ENCODE measurements at places on chromosomes 7 and 10. TPM values are rescaled to one million over a fixed set of nuclear protein-coding genes. Genes with fewer than 3 reads are reported as not detected.

Gene NOC3L
- 17.8 TPM for total RNA-seq

Gene DYNC1I1
- total RNA-seq: 65.2 TPM

Gene WEE2
- not detected for total RNA-seq

Gene SPDYE16
- total RNA-seq: not detected

Gene FRAT1
- total RNA-seq: 7.1 TPM

Gene HOXA2
- 3.3 TPM for total RNA-seq

Gene ARHGEF5
- total RNA-seq: 5.5 TPM

Gene MARVELD1
- total RNA-seq: 20.0 TPM

Gene PNLIPRP3
- not detected for total RNA-seq

Gene LIPF
- not detected for total RNA-seq

DNA sequence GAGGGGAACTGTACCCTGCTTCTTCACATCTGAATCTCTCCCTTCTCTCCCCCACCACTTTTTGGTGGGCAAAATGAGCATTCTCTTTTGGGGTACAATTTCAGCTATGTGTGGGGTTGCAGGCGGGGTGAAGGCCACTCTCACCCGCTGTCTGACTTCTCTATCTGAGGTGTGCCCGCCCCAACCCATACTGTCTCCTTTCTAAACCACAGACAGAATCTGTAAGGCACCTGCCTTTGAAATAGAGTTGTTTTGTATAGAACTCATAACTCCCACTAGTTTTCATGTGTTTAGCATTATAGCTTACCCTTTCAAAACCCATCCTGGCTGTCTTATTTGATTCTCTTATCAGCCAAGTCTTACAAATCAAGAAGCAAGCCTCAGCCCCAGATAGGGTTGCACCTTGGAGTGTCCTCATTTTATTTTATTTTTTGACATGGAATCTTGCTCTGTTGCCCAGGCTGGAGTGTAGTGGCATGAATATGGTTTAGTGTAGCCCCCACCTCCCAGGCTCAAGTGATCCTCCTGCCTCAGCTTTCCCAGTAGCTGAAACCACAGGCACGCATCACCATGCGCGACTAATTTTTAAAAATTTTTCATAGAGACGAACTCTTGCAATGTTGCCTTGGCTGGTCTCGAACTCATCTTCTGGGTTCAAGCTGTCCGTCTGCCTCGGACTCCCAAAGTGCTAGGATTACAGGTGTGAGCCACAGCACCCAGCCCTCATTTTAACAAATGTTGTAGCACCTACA, 11.9 kb downstream of the TSPAN14 start:
- no peak for DNase-seq

DNA sequence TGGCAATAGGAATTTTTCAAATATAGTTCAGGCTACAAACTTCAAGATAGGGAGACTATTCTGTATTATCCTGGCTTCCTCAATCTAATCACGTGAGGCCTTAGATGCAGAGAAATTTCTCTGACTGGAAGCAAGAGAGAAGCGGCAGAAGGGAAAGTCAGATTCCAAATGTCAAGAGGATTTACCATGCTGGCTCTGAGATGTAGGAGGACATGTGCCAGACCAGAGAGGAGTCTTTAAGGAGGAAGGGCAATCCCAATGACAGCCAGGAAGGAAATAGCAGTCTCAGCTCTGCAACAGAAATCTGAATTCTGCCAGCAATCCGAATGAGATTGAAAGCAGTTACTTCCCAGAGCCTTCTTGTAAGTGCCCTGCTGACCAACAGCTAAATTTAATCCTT, 57.4 kb downstream of the NUTM2E start:
- no peak for DNase-seq

DNA sequence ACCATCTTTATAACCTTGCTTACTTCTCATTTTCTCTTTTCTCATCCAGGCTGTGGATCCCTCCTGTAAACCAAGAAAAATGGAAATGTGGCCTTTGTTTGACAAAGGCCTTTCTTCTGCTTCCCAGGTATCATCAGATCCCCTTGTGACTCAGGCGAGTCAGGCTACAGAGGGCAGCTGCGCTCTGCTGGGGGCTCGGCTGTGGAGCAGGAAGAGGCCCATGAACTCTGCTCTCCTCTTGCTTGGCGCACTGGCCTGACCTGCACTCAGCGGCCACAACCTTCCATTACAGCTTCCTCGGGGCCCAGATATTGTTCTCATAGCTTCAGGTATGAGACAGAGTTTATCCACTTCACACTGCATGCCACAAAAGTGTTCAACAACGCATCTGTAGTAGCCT, 457.6 kb upstream of the COBL start:
- DNase-seq: no peak

DNA sequence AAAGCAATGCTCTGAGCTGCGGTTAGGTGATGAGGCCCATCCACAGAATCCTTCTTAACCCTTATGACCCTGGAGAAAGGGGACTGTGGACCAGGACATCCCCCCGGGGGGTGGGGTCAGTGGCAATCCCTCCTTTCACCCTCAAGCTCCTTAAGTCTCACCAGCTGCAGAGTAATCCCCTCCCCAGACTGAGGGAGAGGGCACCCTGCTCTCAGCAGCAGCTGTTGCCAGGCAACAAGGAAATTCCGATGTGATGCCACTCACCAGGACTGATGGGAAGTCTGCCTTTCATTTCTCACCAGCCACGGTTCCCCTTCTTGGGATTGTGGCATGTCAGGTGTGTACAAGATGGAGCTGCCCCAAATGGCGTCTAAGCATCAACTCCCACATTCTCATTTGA, 129.6 kb downstream of the DOCK1 start:
- no peak for DNase-seq

DNA sequence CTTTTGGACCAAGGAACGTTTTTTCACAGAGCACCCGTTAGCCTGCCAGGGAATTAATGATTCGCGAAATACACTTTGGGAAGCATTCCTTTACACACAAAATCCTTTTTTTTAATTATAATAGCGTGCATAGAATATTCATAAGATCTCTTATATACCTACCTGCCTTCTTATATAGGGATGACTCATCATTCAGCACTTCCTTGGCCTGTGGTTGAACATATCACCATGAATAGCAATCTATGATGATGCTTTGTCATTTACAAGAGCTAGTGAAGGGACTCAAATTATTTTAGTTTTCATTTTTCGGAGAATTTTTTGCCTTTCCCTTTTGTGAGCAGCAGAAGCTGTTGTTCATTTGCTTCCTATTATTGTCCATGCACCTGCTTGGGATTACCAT, 97.0 kb downstream of the CDH23 start:
- no peak for DNase-seq

GRCh38 chr7:123773481-123773880, 24.7 kb upstream of the WASL start:
- no peak for DNase-seq

GRCh38 chr7:81710751-81711150, 59.1 kb downstream of the HGF start:
- DNase-seq: no peak

DNA sequence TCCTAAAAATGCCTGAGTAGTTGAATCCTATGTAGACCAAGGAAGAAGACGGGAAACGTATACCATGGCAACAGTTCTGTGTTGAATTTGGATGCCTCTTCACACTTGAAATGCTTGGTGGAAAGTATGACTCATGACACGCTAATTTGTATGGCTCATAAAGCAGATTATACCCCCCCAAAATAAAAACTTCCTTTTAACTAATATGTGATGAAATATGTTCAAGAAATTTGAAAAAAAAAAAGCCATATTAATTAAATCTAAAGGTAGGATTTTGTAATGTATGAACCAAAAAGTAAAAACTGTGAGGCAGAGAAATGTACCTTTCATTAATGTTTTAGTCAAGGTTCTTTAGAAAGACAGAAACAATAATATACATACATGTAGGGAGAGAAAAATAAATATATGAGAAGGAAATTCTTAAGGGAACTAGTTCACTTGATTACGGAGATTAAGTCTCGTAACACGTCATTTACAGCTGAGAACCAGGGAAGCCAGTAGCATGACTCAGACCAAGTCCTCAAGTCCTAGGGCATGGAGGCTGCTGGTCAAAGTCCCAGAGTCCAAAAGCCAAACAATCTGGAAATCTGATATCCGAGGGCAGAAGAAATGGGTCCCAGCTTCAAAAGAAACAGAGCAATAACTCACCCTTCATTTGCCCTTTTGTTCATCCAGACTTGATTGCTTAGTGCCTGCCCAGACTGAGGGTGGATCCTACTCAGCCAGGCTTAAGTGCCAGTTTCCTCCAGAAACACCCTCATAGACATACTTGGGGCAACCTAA, 485.1 kb downstream of the SEMA3D start:
- no peak for DNase-seq

DNA sequence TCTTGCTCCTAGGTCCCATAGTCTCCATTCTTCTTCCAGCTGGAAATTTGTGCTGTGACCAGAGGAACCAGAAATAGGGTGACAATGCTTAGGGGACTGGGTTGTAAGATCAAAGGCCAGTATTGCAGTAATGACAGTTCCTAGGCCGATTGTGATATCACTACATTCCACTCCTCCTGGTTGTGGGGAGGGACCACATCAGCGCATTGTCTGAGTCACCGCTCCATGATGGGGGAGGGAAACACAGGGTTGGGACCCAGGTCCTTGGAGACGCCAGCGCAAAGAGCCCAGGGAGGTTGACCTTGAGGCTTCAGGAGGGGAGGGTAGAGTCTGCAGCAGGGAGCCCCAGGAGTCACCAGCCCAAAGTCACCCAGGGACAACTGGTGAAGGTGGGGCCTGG, 20.8 kb upstream of the GGCT start:
- no peak for DNase-seq

DNA sequence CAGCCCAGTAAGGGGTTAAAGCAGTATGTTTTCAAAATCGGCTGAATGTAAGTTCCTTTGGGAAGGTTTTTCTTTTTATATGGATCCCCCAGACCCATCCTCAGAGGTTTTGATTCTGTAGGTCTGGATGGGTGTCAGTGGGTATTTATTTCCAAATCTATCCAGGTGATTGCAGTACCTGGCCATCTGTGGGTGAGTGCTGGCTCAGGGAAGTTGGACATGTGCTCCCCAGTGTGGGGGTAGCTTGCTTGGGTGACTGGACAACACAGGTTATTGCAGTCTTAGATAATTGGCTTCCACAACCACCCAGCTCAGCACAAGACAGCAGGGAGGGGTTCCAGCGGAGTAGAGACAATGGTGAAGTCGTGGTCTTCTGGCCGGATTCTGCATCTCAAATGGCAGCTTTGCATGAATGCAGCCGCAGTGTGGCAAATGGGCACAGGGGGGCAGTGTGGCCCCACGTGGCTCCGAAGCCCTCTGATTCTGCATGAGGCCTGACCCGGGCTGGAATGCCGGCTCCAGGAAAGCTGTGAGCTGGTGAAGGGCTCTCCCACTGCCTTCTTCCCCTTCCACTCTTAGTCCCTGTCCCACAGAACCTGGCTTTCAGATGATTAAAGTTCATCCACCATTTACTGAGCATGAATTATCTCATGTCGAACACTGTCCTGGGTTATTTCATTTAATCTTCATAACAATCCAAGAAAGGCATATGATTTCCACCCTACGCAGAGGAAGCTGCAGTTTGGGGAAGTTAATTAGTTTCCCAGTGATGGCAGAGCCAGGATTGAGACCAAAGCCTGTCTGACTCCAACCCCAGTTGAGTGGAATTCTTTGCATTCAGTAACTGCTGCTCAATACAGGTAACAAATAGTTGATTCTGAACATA, 64.5 kb upstream of the SYPL1 start:
- peak; percentile 90 for DNase-seq

DNA sequence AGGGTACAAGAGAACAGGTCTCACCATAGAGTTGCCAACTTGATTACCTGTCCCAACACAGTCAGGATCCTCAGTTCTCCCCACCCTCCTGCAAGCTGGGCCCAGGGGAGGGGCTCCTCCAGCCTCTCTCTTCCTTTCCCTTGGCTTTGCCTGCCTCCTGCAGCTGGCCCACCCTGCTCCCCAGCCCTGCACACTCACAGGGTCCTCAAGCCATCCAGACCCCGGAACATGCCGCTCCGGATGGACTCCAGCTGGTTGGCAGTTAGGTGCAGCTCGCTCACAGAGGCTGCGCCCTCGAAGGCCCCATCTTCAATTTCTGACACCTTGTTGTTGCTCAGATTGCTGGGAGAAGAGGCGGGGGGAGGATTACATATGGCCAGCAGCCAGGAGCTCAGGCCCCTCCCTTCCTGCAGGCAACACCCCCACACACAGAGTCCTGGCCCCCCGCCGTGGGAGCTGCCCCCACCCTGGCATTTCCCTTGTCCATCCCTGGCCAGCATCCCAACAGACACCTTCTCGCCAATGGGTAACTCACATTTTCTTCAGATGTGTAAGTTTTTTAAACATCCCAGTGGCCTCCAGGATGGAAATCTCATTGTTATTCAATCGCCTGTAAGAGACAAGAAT, 139.2 kb downstream of the SLIT1 start:
- DNase-seq: no peak

DNA sequence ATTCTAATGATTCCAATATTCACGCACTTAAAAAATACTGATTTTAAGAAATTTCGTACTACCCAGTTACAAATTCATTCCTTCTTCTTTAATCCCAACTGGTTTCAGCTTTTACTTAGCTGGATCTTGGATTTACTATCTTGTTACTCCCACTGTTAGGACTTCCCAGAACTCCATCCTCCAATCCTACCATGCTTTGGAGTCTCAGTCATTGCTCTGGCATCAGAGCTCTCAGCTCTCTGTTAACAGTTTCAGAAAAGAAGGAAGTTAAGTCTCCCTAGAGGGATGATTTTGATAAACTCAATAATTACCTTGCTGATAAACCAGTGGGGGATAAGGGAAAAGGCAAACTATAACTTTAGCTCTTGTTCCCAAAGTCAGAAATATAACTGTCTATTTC, 9.5 kb downstream of the PPA1 start:
- DNase-seq: no peak

DNA sequence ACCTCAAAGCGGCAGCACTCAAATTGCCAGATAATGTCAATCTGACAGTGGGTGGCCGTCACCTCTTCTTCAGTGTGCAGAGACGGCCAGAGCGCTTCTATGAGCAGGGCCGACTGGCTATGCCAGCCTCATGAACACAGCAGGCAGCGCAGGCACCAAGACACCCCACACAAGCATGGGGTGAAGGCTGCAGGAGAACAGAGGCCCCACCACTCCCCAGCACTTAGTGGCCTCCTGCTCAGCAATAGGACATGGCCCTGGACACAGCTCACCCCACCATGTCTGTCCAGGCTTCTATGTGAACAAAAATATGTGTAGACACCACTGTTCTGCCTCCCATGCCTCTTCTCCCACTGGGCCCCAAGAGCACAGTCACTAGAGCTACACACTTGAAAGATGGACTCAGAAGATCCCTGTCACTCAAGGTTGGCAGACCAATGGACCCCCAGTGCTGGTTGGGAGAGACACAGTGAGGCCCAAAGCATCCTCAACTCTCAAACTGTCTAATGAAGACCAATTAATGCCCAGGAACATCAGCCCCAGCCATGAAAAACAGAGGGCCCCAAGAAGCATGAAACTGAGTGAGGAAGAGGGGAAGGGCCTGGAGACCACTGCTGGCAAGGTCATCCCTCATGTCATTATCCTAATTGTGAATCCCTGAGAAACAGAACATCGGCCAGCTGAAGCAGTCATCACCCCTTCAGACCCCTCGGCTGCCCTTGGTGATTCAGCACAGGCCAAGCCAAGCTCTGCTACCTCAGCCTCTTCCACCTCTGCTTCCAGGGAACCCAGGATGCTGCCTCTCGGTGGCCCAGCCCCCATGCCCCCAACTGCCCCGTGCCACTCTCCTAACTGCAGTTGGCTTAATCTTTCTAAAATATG, 77.7 kb downstream of the GRID1 start:
- DNase-seq: peak; percentile 28

- no peak for DNase-seq
Measured at GRCh38 chr7:83156006-83156405, 6.7 kb downstream of the PCLO start.

GRCh38 chr7:116211913-116212596, 1.7 kb downstream of the TES start:
- DNase-seq: no peak

Measured in sigmoid colon (tissue), 7 donors.